Activated CD4-positive, alpha-beta T cell treated with anti-CD3 and anti-CD28 coated beads, Interleukin-2, amount 50 U/mL, for 1 hour (primary cell): ENCODE measurements at places on chromosomes 5 and 9.
A peak's percentile ranks its signal among the peaks of the same experiment; 100 is the strongest.

DNA sequence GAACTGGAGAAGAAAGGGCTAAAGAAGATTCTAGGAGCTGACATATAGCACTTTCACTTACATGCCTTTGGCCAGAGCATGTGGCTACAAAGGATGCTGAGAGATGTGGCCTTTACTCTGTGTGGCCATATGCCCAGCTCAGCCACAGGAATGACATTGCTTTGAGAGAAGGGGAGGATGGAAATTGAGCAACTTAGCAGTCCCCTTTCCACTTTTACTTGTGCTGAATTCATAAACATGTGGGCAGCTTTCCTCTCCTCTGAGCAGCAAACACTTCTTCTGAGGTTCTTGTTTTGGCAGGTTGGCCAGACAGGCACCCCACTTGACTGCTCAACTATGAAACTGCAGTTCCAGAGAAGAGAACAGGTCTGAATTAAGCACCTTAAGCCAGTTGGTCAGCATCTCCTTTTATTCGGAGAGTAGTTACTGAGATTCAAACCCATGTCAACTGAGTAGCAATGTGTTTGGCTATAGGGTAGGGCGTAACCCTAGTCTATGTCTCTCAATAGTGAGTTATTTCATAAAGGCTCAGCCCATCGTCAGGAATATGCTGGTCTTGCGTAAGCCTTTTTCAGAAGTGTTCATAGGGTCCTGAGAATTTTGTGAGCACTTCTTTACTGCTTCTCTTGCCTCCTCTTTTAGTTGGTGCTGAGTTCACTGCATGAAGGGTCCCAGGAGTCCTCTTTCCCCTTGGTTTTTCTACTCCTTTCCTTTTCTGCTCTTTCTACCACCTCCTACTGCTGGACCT is 134.5 kb downstream of the PALM2AKAP2 start:
- DNase-seq = no peak

- DNase-seq = no peak
Observed at GRCh38 chr5:40165106-40165788, 514.5 kb upstream of the PTGER4 start.

GRCh38 chr5:139847790-139848507 is 52.3 kb downstream of the PSD2 start:
- DNase-seq = peak; percentile 76

DNA sequence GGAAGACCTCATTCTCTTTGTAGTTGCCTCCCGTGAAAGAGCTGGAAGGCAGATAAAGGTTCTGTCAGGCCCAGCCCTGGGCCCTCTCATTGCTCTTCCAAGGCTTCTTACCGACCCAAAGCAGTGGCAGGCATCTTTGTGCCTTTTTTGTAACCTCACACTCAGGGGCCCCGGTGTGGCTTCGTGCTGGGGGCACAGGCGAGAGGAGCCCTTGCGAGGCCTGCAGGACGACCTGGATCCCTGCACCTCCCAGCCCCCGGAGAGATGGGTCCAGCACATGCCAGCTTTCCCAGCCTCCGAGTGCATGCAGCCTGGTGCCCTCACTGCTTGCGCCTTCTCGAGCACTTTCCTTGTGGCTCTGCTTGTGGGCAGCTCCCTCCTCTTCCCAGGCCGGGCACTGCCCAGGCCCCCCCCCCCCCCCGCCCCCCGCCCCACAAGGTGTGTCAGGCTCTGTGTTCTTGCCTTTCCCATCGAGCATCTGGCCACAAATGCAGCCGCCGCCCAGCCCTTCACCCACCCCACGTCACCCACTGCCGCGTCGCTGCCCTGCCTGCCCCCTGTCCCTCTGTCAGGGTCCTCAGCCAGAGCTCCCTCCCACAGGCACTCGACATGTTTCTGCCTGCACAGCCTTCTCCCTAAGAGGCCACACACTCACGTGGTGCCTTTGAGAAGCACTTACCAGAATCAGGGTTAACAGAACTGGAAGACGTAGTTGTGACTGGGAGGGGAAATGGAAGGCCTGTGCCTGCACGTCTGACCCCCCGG is 63.7 kb upstream of the CACNA1B start:
- no peak for DNase-seq

DNA sequence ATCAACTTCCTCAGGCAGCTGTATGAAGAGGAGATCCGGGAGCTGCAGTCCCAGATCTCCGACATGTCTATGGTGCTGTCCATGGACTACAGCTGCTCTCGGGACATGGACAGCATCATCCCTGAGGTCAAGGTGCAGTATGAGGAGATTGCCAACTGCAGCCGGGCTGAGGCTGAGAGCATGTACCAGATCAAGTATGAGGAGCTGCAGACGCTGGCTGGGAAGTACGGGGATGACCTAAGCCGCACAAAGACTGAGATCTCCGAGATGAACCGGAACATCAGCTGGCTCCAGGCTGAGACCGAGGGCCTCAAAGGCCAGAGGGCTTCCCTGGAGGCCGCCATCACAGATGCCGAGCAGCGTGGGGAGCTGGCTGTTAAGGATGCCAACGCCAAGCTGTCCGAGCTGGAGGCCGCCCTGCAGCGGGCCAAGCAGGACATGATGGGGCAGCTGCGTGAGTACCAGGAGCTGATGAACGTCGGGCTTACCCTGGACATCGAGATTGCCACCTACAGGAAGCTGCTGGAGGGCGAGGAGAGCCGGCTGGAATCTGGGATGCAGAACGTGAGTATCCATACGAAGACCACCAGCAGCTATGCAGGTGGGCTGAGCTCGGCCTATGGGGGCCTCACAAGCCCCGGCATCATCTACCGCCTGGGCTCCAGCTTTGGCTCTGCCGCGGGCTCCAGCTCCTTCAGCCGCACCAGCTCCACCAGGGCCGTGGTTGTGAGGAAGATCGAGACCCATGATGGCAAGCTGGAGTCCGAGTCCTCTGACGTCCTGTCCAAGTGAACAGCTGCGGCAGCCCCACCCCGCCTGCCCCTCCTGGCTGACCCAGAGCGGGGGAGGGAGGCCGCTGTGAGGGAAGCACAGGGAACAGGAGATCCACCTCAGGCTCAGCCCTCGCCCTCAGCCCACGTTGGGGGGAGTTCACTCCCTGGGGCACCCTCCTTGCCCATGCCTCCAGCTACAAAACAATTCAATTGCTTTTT is 84.0 kb downstream of the SEC61B start:
- no peak for DNase-seq

GRCh38 chr9:79224672-79225433 is 346.9 kb upstream of the TLE4 start:
- no peak for DNase-seq

GRCh38 chr5:140565780-140566095 is 1.1 kb downstream of the SLC35A4 start:
- DNase-seq = no peak

- no peak for DNase-seq
Observed at GRCh38 chr9:138048184-138048583, 170.6 kb downstream of the CACNA1B start.

- no peak for DNase-seq
Observed at GRCh38 chr5:180411948-180412347, 58.8 kb upstream of the GFPT2 start.

DNA sequence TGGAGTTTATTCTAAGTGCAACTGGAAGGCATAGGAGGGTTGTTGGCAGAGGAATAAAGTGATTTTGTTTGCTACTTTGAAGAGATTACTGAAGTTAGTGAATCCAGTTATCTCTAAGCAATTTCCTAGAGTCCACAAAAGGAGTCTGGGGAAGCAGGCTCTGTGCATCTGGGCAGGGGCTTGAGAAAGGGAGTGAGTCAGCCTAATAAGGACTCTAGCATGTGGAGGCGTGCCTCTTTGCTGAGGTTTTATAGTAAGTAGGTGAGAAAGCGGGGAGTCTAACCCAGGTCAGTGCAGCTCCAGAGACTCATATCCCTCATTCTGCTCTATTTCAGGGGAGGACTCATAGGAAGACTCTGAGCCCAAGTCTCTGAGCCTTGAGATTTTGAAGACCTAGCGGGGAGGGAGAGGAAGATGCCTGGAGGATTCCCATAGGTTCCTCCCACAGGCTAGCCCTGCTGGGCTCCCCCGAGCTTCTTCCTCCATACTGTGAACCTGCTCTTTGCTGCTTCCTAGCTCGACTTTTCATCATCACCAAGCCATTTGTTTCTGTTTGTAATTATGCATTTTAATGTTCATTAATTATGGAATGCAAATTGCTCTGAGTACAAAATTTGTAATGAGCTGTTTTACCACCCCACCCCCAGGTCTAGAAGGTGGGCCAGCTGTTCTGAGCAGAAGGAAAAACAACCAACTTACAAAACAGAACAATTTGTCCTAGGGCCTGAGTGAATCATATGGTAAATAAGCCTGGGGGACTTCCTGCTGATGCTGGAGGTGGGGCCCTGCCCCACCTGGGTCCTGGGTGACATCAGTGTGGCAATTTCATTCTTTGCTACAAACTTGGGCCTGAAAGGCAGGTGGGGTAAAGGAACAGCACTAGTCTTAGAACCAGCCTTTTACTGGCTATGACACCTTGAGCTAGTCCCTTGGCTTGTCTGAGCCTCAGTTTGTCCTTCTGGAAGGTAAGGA is 150.2 kb downstream of the TRIM32 start:
- DNase-seq = no peak

GRCh38 chr9:108836781-108837180 is 19.0 kb downstream of the ACTL7B start:
- no peak for DNase-seq

DNA sequence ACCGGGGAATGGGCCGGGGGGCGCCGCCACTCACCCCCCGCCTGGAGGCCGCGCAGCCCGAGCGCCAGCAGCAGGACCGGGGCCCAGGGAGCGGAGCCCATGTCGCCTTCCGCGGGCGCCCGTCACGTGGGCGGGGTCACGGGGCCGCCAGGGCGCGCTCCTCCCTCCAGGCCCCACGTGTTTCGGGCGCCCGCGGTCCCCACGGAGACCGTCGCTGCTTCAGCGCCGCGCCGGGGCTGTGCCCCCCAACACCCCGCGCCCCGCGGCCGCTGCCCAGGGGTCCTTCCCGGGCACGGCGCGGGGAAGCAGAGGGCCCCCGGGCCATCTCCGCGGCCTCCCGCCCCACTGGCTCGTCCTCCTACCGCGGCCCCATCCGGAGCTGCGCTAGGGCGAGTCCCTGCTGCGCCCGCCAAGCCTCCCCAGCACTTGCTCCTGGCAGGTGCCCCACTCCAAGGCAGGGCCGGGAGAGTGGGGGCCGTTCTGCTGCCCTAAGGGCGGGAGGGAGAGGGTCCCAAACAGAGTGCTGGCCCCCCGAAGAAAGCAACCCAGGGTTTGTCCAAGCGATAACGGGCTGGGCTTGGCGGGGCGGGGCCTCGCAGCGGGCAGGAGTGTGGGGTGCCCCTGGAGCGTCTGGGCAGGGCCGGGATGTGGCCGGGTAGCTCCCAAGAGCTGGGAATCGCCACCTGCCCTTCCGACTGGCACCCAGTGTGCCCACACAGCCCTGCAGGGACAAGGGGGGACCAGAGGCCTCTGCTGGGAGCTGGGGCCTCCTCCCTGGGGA is at the start of gene DPP7:
Gene DPP7 (minus strand): TSS at position 121 of the 781 bp plus-strand sequence. CDS start 20 bp downstream, at position 101.
- DNase-seq = peak; percentile 77

DNA sequence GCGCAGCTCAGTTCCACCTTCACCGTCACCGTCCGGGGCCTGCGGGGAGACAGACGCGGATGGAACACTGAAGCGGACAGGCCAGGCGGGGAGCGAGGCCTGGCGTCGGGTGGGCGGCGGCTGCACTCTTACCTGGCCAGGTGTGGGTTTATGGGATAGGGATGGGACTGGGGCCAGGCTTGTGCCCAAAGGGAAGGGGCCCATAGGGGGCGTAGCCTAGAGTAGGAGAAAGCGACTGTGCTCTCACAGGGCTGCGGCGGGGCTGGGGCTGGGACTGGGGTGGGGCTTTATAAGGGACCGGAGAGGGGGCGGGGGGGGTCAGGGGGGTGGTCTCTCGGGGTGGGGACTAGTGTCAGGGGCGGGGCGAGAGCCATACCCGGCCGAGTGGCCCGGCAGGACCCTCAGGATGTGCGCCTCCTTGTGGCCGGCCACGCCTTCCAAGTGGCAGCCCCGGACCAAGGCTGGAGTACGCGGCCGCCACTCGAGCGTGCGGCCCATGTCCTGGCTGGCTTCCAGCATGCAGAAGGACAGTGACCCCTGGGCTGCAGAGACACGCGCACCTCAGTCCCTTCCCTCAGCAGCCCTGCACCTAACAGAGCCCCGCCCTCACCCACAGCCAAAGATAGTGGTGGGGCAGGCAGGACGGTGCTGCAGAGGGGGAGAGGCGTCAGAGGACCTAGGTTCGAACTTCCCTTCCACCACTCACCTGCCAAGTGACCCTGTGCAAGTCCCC is 22.8 kb downstream of the FPGS start:
- DNase-seq = no peak

- DNase-seq = no peak
Observed at GRCh38 chr9:35856882-35857281, 13.3 kb downstream of the OR13J1 start.

- peak; percentile 57 for DNase-seq
Observed at GRCh38 chr5:176541338-176542134, 4.3 kb upstream of the RNF44 start.

DNA sequence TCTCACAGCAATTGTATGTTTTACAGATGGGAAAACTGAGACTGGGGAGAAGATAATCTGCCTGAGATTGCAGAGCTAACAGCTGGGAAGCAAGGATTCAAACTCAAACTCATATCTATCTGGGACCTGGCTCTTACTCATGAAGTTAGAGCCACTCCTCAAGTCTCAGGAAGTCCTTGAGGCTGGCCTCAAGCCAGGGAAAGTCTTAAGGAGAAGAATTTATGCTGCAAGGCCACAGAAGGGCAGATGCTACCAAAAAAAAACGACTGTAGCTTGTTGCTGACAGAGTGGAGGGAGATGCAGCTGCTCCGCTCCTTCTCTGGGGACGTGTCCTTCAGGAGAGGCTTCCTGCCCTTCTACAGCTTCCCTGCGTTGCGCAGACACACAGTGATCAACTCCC is 39.8 kb downstream of the BARHL1 start:
- DNase-seq = no peak
